G401 (cell line): ENCODE measurements at places on chromosomes 12 and 14. TPM values are rescaled to one million over a fixed set of nuclear protein-coding genes. Genes with fewer than 3 reads are reported as not detected.

DNA sequence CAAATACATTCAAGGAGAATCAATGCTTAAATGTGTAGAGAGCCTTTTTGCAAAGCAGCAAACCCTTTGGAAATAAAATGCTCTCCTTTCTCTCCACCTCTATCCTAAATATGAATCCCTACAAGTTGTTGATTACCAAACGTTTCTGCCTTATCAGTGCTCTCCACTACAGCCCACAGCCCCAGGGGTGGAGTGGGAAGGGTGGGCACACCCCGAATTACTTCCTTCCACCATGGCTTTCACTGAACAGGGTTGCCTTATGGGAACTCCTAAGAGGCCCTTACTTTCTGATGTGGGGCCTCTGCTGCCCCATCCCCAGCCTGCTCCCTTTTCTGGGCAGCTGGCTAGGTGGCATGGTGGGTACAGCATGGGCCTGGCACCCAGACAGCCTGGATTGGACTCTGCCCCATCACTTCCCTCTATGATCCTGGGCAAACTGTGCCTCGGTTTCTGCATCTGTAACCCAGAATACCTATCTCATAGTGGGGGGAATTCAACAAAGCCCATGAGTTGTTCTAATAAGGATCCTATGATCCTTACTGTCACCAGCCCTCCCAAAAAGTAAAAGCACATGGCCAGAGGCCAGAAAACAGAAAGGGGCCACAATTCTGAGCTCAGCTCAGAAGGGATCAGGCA lies 16.1 kb downstream of the AK7 start:
- DNase-seq, result no peak

- DNase-seq, result no peak
Measured at GRCh38 chr12:76265424-76266180, 82.6 kb downstream of the BBS10 start.

GRCh38 chr14:30082486-30082885 lies 154.8 kb upstream of the PRKD1 start:
- no peak for DNase-seq

Gene PTHLH
- not detected in 2 replicates for total RNA-seq

DNA sequence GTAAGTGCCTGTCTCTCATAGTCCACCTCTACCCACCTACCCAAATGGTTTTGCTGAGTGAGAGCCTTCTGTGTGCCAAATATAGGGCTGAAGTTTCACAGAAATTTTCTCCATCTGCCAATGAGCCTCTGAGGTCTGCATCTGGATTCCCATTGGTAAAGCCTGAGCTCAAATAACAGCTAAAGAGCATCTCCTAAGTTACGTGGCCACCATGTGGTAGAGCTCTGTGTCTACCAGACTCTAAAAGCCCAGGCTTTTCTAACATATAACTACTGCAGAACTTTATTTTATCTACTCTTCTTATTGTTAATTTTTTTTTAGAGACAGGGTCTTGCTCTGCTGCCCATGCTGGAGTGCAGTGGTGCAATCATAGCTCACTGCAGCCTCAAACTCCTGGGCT lies 16.0 kb downstream of the AMDHD1 start:
- no peak for DNase-seq
